Daoy (cell line): ENCODE measurements at places on chromosomes 5 and 9.

GRCh38 chr5:180519098-180519497 lies 24.9 kb downstream of the CNOT6 start:
- DNase-seq: no peak

- DNase-seq: no peak
Measured at GRCh38 chr5:6812800-6813731, 99.8 kb downstream of the TENT4A start.

- DNase-seq: peak; percentile 13
Measured at GRCh38 chr5:79229357-79230174, 6.4 kb upstream of the JMY start.

DNA sequence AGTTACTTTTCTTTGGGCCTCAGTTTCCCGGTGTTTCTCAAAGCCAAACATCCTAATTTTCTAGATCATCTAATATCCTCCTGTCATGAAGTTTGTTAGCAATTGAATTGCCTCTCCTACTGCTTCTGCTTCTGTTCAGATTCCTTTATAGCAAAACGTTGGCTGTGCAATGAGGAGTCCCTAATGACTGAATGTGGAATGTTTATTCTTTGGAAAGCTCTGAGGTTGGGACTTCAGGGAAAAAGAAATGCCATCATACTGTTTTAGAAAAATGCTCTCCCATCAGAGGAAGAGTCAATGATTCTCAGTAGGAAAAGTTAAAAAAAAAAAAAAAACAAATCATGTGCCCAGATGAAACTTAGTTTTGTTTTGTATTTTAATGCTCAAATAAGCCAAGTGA lies 268.7 kb upstream of the PAPPA start:
- DNase-seq: no peak

DNA sequence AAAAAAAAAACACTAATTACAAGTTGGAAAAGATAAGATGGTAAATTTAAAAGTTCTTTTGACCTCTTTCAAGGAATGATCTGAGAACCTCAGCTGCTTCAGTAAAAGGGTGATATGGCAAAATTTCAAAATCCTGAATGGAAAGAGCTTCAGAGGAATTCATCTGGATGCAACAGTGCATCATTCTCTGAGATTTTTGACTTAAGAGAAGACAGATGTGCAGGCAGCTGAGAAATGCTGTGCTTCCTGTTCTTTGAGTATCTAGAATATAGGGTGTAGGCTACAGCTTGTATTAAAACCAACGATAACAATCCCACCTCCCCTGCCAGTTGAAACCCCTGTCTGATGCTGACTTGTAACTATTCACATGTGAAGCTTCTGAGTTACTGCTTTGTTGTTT lies 6.2 kb downstream of the FRMPD1 start:
- DNase-seq: no peak

GRCh38 chr5:139761501-139761900 lies 34.1 kb upstream of the PSD2 start:
- no peak for DNase-seq

GRCh38 chr9:112125951-112126388 lies 49.1 kb downstream of the SUSD1 start:
- DNase-seq: no peak

DNA sequence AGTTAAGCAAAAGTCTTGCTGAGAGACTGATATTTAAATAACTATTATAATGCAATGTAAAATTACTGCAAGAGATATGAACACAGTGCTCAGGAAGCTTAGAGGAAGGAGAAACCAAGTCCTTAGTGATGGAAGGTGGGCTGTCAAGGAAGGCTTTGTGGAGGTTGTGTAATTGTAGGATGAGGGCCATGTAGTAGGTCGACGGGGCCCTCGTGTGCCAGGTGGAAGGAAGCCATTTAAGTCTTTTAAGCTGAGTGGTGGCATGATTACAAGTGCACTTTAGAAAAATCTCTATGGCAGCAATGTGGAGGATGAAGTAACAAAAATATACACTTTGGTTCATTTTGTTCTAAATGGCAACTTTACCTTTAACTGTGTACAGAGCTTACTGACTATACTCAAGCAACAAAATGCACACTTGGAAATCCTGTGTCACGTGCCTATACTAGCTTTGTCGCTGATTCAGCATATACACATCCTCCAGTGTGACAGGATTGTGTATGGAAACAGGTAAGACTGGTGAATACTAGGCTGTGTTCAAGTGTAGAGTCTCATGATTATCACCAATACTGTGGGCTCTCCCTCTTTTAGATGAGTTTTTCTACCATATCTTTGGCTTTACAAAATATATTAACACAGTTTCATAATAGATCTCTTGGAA lies 78.6 kb downstream of the TMC1 start:
- no peak for DNase-seq

- DNase-seq: no peak
Measured at GRCh38 chr9:34371886-34372466, 4.7 kb downstream of the MYORG start.
